ENCODE measurements at places on chromosomes 7 and 10.

DNA sequence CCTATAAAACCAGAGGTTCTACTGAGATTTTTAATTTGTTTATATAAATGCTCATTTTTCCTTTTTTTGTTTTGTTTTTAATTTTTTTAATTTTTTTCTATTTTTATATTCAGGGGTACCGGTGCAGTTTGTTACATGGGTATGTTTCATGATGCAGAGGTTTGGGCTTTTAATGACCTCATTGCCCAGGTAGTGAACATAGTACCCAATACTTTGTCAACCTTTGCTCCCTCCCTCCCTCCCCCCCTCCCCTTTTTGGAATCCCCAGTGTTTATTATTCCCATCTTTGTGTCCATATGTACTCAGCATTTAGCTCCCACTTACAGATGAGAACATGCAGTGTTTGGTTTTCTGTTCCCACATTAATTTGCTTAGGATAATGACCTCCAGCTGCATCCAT is 94.4 kb upstream of the NEBL start:
- DNase-seq, result no peak

- no peak for DNase-seq
These were observed 185.2 kb downstream of the AGMO start for GRCh38 chr7:15376600-15376999.

GRCh38 chr10:1611936-1612550 is 125.3 kb downstream of the ADARB2 start:
- no peak for DNase-seq

GRCh38 chr7:124276005-124276622 is 243.2 kb upstream of the TMEM229A start:
- no peak for DNase-seq

DNA sequence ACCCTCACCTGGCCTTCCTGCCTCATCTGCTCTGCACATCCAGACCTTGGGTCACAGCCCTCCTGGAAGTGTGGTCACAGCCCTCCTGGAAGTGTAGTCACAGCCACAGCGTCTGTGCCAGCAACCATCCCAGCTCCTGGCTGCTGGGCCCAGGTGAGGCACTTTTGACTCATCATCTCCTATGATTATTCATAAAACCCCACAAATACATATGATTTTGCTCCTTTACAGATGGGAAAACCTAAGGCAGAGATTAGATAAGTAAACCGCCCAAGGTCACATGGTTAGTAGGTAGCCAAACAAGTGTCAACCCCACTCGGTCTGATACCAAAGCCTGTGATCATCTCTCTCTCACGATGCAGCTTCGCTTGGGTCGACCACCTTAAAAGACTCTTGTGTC is 94.3 kb downstream of the PRLHR start:
- no peak for DNase-seq

DNA sequence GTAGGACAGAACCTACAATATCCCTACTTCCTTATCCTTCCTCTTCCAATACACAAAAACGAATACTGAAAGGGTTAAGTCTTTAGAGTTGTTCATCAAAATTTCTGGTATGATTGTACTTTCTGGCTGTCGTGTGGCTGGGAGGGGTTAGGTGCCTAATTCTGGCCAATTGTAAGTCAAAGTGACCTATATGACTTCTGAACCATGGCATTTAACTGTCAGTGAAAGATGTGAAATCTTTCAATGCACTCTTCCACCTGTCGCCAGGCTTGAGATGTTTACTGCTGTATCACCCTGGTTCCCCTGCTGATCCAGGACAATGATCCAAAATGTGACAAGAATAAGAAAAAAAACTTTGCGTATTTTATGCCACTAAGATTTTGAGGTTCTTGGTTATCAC is 20.8 kb downstream of the EPC1 start:
- no peak for DNase-seq

DNA sequence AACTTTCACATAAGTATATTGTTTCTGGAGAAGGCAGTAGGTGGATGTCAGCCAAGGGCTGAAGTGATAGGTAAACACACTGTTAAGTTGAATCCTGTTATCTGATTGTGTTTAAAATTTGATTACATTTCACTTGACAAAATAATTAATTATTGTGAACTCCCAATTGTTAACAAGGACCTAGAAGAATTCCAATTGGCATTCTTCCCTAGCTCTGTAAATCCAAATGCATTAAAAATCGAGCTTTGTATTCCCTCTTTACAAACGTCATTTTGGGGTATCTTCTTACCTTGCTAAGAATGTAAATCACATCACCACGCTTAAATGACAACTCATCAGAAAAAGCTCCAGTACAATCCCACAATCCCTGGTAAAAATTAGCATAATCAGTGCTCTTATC is 179.9 kb downstream of the SKAP2 start:
- no peak for DNase-seq

DNA sequence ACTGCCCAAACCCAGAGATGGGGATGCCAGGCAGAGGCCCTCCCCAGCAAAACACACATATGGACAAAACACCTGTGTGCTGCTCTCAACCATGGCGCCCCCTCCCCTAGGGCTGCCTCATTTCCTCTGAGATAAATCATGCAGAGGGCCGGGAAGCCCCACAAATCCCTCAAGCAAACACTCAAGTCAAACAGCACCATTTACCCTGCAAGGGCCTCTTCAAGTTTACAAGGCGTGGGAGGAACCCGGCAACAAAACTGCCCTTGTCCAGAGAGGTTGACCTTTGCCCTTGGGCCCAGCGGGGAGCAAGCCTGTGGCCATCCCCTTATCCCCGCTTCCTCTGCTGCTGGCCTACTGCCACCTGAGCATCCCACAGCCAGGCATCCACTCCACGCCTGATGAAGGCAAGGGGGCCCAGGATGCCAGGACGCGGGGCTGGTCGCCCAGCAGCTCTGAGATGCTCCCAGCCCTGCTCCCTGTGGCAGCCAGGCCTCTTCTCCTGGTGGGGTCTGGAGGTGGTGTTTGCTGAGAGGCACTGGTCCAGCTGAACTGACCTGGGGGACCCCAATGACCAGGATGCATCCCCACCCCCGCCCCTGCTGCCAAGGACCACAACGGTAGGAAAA is 77.4 kb downstream of the DLG5 start:
- DNase-seq, result no peak

GRCh38 chr7:67817481-67817880 is 820.8 kb downstream of the TYW1 start:
- no peak for DNase-seq

- no peak for DNase-seq
These were observed 276.3 kb downstream of the GALNT17 start for GRCh38 chr7:71408271-71408670.

- DNase-seq, result no peak
These were observed at the start of gene CH25H for GRCh38 chr10:89207181-89207800. TSS of gene CH25H (minus strand) at chr10:89207317. CDS start at chr10:89207292, 25 bp downstream.

- no peak for DNase-seq
These were observed 1.2 kb downstream of the ADIRF start for GRCh38 chr10:86969421-86970041.
